ENCODE measurements at places on chromosomes 6 and 20.

DNA sequence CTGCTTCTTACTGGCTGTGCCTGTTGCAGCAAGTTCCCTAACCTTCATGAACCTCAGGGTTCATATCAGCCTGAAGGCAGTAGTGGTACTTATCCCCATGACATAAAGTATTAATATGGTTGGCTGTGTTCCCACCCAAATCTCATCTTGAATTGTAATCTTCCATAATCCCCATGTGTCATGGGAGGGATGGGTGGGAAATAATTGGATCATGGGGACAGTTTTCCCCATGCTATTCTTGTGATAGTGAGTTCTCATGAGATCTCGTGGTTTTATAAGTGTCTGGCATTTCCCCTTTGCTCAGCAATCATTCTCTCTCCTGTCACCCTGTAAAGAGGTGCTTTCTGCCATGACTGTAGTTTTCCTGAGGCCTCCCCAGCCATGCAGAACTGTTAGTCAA, 61.8 kb downstream of the FAM229B start:
- DNase-seq = no peak

DNA sequence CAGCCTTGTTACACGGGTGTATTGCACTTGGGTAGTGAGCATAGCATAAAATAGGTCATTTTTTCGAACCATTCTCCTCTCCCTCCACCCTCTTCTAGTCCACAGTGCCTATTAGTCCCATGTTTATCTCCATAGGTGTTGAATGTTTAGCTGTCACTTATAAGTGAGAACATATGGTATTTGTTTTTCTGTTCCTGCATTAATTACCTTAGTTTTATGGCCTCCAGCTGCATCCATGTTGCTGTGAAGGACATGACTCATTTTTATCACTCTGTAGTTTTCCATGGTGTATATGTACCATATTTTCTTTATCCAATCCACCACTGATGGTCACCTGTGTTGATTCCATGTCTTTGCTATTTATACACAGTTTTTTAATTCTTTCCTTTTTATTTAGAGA, 889.5 kb downstream of the EYS start:
- no peak for DNase-seq

- DNase-seq = no peak
Measured at GRCh38 chr6:143545976-143546547, 34.5 kb upstream of the FUCA2 start.

GRCh38 chr6:28811873-28812272, 111.9 kb downstream of the TRIM27 start:
- DNase-seq = no peak

DNA sequence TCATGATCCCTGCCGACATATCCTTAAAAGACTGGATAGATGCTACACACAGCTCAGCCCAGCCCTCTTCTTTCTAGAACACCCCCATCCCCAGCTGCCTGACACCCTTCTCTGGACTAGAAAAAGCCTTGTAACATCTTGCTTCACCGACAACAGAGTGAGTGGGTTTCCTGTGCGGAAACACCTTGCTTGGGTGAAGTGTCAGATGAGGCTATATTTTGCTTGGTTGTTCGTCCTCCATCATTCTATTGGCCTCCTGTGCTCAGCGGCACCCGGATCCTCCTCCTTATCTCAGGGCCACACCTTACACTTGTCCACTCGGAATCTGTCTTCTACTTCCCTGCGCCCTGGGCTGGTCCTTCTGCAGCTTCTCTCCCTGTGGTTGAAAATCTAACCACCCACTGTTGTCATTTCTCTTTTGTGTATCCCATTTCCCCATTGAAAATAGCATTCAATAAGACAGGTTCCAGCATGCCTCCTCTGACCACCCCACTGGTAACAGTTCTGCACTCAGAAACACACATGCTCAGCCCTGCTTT, 101.3 kb upstream of the MLN start:
- no peak for DNase-seq

- no peak for DNase-seq
Measured at GRCh38 chr20:47642118-47642517, 140.4 kb downstream of the NCOA3 start.

DNA sequence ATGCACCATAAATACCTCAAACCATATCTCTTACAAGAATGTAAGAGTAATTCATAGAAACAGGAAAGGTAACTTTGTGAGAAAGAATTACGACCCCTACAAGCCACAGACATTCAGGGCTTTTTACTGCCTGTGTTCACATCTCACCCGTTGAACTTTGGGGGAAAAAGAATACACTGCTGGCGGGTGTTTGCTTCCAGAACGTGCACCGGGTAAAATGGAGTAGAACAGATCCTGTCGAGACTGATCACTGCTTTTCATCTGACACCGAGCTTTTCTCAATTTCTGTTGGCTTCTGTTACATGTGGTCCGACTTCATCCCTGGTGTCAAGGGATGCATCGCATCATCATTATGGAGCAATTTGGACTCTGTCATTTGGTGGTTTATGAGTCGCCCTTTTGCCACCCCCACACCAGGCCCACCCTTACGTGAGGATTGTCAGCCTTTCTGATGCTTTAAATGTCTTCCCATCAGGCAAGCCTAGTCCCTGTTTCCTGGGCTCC, 219.2 kb upstream of the ZFP64 start:
- no peak for DNase-seq

DNA sequence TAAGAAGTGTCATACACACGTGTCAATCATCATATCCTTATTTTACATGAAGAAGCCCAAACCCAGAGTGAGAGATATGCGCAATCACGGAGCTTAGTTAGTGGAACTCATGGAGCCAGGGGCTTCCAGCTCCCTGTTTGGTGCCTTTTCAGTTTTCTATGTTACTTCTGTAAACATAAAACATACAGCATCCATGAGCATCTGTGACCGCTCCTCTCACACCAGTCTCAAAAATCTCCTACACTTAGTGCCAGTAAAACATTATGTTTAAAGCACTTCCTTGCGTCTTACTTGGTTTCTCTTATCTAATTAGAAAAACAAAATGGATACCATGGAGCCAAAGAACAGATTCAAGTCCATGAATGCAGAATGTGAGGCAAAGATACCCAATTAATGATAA, 240.4 kb downstream of the SLC35F1 start:
- no peak for DNase-seq

DNA sequence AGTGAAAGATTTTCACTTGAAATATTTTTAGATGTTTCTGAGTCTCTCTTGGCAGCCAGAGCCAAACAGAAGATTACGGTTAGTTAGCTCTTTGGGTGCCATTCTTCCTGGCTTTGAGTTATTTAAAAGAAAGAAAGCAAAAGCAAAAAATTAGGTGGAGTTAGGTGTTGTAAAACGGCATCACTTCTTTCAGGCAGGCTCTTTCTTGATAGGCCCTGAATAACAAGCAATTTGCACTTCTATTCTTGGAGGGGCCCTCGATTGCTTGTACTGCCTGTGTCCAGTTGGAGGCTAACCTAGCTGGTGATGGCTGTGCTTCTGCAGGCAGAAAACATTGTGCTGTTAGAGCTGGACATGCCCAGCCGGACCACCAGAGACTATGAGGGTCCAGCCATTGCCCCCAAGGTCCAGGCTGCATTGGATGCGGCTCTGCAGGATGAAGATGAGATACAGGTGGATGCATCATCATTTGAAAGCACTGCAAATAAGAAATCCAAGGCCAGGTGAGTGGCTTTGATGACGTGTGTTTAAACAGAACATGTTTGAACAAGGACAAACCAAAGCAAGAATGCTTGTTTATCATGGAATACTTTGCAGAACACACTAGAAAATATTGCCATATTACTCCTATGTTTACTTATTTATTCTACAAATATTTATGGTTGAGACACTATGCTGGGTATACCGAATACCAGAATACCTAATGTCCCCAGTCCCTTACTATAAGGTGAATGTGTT, 28.1 kb upstream of the ASXL1 start:
- DNase-seq = no peak

DNA sequence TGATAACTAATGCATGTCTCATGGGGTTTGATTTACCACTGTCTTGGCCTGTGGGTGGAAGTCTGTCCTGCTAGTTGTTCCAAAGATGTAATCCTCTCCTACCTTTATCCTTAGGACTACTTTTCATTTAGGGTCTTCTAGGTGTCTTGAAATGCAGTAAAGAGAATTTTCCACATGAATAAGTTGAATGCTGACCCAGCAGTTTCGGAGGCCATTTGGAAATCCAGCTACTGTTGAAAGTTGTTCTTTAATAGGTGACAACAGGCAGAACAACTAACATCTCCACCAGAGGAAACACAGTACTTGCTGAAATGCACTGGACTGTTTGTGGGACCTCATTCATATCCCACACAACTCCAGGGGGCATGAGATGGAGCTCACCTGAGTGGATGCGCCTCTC, 478.1 kb downstream of the BTBD3 start:
- DNase-seq = no peak

DNA sequence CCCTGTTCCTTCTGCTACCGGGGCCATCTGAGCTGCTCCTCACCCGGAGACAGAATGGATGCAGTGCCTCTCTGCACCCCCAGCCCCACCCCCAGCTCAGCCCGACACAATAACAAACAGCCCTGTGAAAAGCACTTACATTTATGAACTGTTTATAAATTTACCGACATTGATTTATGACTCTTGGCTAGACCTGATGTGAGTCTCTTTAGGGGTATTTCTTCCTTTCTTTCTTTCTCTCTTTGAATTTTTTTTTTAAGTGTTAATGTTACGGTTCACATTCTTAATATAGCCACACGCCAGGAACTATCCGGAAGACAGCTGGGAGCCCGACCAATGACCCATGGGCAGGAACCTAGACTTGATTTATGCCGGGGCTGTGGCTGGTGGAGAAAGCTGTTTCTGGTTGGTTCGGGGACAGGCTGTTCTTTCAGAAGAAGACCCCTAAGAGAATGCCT, 266.3 kb downstream of the CDC5L start:
- DNase-seq = no peak

- DNase-seq = no peak
Measured at GRCh38 chr20:62529896-62530642, 54.3 kb upstream of the GATA5 start.

DNA sequence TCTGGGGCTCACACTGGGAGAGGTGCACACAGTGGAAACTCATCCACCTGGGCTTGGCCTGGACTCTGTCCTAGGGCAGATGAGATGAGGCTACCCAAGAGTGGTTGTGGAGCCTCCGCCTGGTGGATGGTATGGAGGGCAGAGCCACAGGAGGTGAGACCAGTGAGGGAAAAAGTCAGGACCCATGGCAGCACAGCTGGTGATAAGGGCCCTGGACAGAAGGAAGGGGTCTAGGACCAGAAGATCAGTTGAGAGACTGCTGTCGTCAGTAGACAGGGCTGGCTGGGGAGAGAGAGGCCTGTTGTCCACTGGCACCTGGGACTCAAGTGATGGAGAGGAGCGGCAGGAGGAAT, 29.8 kb downstream of the PLCG1 start:
- no peak for DNase-seq

DNA sequence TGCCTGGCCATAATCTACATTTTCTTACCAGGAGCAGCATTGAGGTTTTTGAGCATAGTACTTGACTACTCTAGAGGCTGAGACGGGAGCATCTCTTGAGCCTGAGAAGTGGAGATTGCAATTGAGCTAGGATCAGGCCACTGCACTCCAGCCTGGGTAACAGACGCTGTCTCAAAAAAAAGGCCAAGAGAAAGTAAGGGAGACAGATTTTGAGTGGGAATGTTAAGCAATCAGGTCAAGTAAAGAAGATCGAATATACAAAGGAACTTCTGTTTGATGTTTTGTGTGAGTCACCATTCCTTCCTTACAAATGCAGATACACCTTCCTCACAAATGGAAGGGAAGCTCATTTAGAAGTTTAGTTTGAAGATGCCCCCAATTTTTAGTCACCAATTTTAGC, 4.4 kb downstream of the PNRC1 start:
- no peak for DNase-seq

- DNase-seq = no peak
Measured at GRCh38 chr6:108804956-108805355, 43.3 kb upstream of the ARMC2 start.

DNA sequence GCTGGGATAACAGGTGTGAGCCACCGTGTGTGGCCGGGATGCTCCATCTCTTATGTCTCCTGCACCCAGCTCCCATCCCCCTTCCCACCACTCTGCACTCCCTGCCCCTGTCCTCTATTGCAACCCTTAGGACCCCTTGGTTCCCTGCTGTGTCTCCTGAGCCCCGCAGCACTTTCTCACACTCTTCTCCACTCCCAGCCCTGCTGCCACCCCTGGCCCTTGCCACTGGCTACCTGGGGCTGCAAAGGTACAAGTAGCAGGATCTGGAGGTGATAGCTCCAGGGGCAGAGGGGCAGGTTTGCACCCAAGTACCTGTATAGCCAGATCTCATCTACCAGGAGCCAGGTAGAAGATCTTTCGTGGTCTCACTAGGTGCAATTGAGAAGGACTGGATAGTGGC, 6.6 kb upstream of the CPXM1 start:
- no peak for DNase-seq

- DNase-seq = peak; percentile 82
Measured at GRCh38 chr20:1965520-1966351, 28.1 kb downstream of the PDYN start.
